ENCODE measurements at places on chromosomes 6 and 20. TPM values are rescaled to one million over a fixed set of nuclear protein-coding genes. Genes with fewer than 3 reads are reported as not detected.

MAK gene
- total RNA-seq = not detected

GRCh38 chr20:20939006-20939405, 167.2 kb downstream of the LINC00237 start:
- H3K27ac ChIP-seq = no peak overlapping the region
- no peaks in the 10 kb centered on the region for H3K36me3 ChIP-seq

DNA sequence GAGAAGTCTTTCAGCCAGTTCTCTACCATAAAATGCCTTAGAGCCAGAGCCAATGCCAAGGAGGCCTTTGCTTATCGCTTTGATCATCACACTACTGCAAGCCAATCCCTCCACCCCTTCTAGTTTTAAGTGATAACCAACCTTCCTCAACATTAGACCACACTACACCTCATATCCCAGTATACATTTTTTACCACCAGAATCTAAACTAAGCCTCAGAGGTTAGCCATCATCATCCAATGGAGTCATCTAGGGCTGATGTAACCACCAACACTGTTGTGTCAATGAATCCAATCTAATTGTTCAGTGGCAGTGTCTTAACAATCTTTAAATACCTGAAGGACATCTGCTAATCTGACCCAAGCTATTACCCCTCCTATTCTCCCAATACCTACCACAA, 6.4 kb downstream of the ZUP1 start:
- no peak overlapping the region for H3K27ac ChIP-seq
- no peak overlapping the region for H3K4me3 ChIP-seq
- no peak for DNase-seq
- H3K36me3 ChIP-seq = peaks cover 5% of the 10 kb centered on the region
- H3K4me1 ChIP-seq = peaks cover 25% of the 10 kb centered on the region

- DNase-seq = no peak
- peaks cover 2% of the 10 kb centered on the region for H3K36me3 ChIP-seq
- no peaks in the 10 kb centered on the region for H3K4me1 ChIP-seq
- H3K4me3 ChIP-seq = no peak overlapping the region
- no peak overlapping the region for H3K27ac ChIP-seq
Observed at GRCh38 chr20:42082611-42083010, 464.4 kb upstream of the CHD6 start.

DNA sequence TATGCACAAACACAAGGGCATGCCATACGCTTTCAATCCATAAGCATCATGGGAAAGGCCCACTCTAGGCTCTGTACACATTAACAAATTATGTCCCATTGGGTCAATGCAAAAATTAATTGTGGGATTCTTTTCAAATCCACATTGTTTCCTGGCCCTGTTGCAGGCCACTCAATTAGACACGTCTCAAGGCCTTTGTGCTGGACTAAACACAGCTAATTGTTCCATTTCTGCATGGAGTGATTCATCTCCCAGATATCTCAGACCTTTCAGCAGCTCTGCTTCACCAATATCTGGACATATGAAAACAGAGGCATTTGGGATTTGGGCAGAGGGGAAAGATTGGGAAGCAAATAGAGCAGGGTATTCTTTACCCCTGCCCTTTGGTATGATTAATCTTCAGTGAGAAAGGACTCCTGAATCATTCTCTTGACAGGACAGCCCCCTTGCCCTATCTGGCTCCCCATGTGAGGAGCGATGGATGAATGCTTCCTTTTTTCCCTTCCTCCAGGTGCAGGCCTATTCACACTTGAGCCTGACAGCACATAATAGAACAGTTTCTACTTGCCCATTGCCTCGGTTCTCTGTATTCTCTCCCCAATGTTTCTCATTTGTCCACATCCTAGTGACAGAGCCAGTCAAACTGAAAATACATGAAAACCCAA, 547.6 kb downstream of the HAO1 start:
- H3K4me1 ChIP-seq = no peaks in the 10 kb centered on the region
- no peaks in the 10 kb centered on the region for H3K27me3 ChIP-seq

DNA sequence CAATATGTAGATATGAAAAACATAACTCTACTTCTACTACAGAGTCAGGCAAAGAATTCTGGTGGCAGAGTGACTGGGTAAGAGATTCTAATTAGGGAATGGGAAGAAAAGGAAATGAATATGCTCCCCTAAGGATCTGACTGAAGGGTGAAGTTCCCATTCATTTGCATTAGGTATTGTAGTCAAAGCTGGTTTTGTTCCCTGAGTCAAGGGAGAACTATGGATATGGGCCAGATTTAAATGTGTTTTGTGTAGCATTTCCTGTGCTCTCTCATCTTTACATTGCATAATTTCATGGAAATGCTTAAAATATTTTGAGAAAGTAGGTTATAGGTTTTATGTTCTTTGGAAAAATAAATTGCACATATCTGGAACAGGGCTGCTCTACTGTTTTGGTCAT, 299.7 kb downstream of the BTBD3 start:
- H3K27me3 ChIP-seq = no peaks in the 10 kb centered on the region
- no peak overlapping the region for H3K27ac ChIP-seq
- DNase-seq = no peak
- no peak overlapping the region for H3K4me3 ChIP-seq

DNA sequence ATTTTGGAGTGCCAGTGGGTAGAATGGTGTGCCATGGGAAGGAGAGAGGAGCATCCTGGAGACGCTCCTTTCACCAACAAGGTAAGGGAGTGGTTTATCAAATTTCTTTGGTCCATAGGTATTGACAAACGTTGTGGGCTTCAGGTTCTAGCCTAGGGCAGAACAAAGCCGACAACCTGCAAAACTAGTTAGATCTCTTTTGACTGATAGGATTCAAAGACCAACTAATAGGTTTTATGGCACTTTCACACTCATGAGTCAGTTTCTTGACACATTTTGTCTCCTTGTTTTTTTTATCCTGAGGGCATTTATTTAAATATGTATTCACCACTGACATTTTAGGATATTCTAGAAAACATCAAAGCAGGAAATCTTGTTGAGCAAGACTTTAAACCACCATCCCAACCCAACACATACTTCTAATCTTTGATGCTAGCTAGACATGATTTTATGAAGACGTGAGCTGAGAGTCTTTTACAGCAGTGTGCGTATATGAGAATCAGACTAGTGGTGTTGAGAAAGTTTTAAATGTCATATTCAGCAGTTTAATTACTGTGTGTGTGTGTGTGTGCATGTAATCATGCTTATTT, 370.4 kb upstream of the HSF2 start:
- no peak overlapping the region for H3K4me3 ChIP-seq
- no peaks in the 10 kb centered on the region for H3K27me3 ChIP-seq
- H3K4me1 ChIP-seq = peaks cover 18% of the 10 kb centered on the region
- no peak for DNase-seq
- H3K36me3 ChIP-seq = peaks cover 2% of the 10 kb centered on the region
- no peak overlapping the region for H3K27ac ChIP-seq

DNA sequence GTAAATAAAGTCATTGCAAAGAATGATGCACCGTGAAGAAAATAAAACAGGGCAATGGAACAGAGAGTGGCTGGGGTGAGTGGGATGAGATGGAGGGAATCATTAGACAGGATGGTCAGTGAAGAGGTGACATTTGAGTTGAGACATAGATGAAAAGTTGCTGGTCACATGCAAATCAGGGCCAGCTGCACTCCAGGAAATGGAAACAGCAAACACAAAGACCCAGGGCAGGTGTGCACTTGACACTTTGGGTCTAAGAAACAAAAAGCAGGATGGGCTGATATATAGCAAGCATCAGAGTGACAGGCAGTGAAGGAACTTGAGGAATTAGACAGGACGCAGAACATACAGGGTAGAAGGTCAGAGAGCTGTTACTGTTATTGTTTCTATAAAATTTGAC, 171.5 kb upstream of the RIPOR2 start:
- H3K4me3 ChIP-seq = no peak overlapping the region
- H3K27ac ChIP-seq = no peak overlapping the region
- peaks cover 15% of the 10 kb centered on the region for H3K4me1 ChIP-seq
- no peak for DNase-seq

DNA sequence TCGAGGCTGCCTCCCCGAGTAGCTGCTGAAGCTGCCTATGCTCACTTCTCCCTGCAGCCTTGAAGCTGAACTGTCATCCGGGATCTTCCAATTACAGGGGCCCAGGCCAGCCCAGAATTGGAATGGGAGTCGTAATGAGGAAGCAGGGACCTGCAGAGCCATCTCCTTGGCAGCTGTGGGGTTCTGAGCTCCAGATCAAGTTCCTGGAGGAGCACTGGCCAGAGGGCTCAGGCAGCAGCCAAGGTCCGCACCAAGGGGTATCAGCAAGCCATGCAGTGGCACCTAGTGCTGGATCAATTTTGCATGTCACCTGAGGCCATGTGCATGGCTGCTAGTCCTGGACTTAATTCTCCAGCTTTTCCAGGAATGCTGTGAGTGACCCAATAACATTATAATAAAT, 163.2 kb upstream of the TSHZ2 start:
- no peak for DNase-seq
- no peaks in the 10 kb centered on the region for H3K36me3 ChIP-seq
- no peak overlapping the region for H3K27ac ChIP-seq
- no peak overlapping the region for H3K4me3 ChIP-seq
- no peaks in the 10 kb centered on the region for H3K4me1 ChIP-seq

ESR1 gene
- not detected for total RNA-seq

FAM209B gene
- total RNA-seq = 0.55 TPM

GRCh38 chr20:57797401-57797800, 87.6 kb upstream of the PMEPA1 start:
- peaks cover 17% of the 10 kb centered on the region for H3K27me3 ChIP-seq
- no peak overlapping the region for H3K4me3 ChIP-seq
- no peak for DNase-seq
- no peak overlapping the region for H3K27ac ChIP-seq
- H3K36me3 ChIP-seq = no peaks in the 10 kb centered on the region

KHDC1 gene
- total RNA-seq = 4.5 TPM

DNA sequence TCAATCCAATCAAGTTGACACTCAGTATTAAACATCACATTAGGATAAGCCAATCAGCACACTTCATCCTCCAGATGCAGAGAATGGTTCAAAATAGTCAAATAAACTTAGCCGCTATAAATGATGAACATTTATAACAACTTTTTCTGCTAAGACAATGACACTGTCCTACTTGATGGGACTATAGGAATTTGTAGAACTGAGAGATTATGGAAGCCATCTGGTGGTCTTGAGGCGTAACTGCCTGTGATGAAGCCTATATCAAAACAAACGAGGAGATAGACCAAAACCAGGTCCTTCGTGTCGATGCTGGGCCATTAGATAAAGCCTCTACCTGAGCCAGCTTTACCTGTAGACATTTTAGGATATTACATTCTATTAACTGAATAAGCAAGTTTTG, 631.1 kb downstream of the COL12A1 start:
- no peak overlapping the region for H3K4me3 ChIP-seq
- H3K27me3 ChIP-seq = no peaks in the 10 kb centered on the region
- no peak for DNase-seq
- H3K4me1 ChIP-seq = peaks cover 33% of the 10 kb centered on the region
- H3K27ac ChIP-seq = no peak overlapping the region
- H3K36me3 ChIP-seq = no peaks in the 10 kb centered on the region

SMLR1 gene
- not detected for total RNA-seq

GRCh38 chr6:42239333-42239732, 21.7 kb upstream of the MRPS10 start:
- peaks cover 5% of the 10 kb centered on the region for H3K4me1 ChIP-seq
- peaks cover 20% of the 10 kb centered on the region for H3K36me3 ChIP-seq
- DNase-seq = no peak
- no peaks in the 10 kb centered on the region for H3K27me3 ChIP-seq
- no peak overlapping the region for H3K4me3 ChIP-seq

PNRC1 gene
- 160 TPM for total RNA-seq

DNA sequence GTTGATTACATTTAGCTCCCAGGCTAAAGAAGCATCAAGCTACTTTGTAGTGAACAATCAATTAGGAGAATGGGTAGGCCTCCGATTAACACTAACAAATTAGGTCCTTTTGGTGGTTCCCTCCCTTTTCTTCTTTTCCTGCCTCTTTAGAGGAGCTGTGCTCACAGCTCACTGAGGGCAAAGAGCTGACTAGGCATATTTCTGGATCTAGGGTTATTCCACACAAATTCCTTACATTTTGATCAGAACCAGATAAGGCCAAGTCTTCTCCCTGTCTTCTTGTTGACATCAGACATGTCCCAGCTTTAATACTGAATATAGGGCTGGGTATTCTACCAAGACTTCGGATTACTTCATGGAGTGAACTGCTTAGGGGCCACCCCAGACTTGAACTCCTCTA, 119.1 kb downstream of the PKHD1 start:
- DNase-seq = no peak
- H3K27me3 ChIP-seq = peaks cover 20% of the 10 kb centered on the region
- H3K4me3 ChIP-seq = no peak overlapping the region
- H3K27ac ChIP-seq = no peak overlapping the region

- no peaks in the 10 kb centered on the region for H3K27me3 ChIP-seq
- no peak overlapping the region for H3K27ac ChIP-seq
- no peak for DNase-seq
- no peak overlapping the region for H3K4me3 ChIP-seq
- H3K36me3 ChIP-seq = no peaks in the 10 kb centered on the region
- no peaks in the 10 kb centered on the region for H3K4me1 ChIP-seq
Observed at GRCh38 chr6:126976253-126976797, 142.1 kb upstream of the RSPO3 start.

DNA sequence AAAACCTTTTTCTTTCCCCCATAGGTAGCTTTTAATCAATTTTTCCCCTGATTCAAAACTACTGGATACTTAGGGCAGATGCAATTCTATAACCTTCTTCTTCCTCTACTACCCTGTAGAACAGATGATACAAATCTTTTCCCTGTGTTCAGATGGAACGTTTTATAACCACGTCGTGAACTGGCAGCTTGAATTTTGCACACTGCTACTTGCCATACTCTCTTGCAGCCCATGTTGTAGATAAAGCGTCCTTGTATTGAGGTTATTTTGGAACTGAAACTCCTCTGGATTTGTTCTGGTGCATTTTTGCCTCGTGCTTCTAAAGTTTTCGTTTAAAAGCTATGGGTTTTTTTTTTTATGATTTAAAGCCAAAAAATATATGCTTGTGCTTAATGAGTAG, 440.2 kb downstream of the RFPL4B start:
- peaks cover 32% of the 10 kb centered on the region for H3K4me1 ChIP-seq
- no peak overlapping the region for H3K4me3 ChIP-seq
- peaks cover 11% of the 10 kb centered on the region for H3K36me3 ChIP-seq
- DNase-seq = no peak
- no peaks in the 10 kb centered on the region for H3K27me3 ChIP-seq

GRCh38 chr6:91654793-91655192, 1067.9 kb upstream of the MAP3K7 start:
- DNase-seq = no peak
- no peak overlapping the region for H3K27ac ChIP-seq
- H3K36me3 ChIP-seq = no peaks in the 10 kb centered on the region
- no peak overlapping the region for H3K4me3 ChIP-seq
- peaks cover 22% of the 10 kb centered on the region for H3K4me1 ChIP-seq

GRM1 gene
- not detected for total RNA-seq

DNA sequence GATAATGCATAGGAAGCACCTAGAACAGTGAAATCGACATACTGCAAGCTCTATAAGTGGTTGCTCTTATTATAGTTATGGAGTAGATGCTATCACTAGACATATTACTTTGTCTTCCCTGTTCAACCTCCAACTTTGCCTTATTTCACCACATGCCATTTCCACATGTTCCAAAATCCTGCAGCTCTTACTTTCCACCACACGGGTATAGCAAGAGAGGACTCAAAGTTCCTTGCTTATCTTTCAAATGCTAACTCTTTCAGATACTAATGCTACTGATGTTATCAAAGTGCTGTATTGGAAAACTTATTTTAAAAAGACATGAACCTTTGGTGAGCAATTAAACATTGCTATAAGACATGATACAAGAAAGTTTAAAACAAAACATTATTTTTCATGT, 1130.1 kb downstream of the HACE1 start:
- H3K27me3 ChIP-seq = peaks cover 15% of the 10 kb centered on the region
- no peak overlapping the region for H3K4me3 ChIP-seq
- no peaks in the 10 kb centered on the region for H3K4me1 ChIP-seq
- DNase-seq = no peak
- H3K27ac ChIP-seq = no peak overlapping the region
